ENCODE measurements at places on chromosomes 2 and 18.

GRCh38 chr2:217714287-217714751 lies 288.5 kb downstream of the TNS1 start:
- no peak for DNase-seq

GRCh38 chr2:218557941-218558340 lies 10.2 kb downstream of the USP37 start:
- DNase-seq: no peak

GRCh38 chr2:145593280-145593679 lies 1073.4 kb upstream of the ZEB2 start:
- DNase-seq: no peak

- no peak for DNase-seq
Observed at GRCh38 chr18:79458131-79458838, 62.6 kb downstream of the NFATC1 start.
